Effector memory CD4-positive, alpha-beta T cell (primary cell): ENCODE measurements at places on chromosomes 12 and 14.

DNA sequence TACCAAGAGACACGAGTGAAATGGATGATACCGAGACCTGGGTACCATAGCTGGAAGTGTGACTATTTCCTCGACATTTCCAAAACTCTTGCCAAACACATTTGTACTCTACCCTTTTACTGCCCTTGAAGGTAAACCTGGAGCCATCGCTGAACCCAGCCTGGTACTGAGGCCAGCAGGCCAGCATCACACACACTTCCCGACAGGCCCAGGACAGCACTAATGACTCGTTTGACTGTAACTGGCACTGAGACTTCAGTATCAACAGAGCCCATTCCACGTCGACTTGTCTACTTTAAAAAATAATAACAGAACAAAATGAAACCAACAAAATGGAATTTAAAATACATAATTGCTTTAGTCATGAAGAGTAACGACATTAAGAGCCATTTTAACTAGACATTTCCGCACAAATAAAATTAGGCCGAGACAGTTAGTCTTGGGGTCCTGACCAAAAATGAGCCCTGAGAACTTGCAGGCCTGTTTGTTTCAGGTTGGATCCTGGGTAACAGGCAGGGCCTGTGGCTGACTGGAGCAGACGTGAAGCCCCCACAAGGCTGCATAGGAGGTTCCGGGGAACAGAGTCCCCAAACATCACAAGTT, 94.3 kb downstream of the RIMBP2 start:
- DNase-seq: no peak

DNA sequence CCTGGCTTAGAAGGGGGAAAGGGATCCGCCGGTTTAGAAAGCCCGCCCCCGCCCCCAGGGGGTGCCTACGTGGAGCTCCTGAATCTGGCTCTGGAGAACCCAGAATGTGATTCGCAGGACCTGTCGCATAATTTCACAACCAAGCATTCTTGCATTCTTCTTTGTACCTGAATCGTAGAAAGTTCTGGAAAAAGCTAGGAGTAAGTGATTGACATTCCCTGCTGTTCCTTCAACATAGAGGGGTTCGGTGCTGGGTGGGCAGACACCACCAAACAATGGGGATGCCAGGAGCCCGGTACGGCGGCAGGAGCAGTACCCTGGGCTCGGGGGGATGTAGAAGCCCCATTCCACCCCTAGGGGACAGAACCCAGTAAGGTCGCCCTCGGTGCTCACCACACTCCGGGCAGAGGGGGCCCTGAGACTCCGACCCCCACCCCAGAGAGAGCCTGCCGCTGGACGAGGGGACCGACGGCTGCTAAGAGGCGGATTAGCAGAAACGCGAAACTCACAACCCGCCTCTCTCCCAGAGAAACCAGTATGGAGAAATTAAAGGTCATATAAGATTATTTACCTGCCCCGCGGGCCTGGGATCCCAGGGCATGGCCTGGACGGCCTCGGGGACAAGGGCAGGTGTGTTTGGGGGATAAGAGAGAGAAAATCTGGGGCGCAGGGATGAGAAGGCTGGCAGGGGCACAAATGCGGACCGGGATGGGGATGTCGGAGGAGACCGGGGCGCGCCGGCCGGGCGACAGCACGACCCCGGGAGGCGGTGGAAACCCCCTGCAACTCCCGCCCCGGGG, 520 bp downstream of the CSRP2 start:
- DNase-seq: no peak

DNA sequence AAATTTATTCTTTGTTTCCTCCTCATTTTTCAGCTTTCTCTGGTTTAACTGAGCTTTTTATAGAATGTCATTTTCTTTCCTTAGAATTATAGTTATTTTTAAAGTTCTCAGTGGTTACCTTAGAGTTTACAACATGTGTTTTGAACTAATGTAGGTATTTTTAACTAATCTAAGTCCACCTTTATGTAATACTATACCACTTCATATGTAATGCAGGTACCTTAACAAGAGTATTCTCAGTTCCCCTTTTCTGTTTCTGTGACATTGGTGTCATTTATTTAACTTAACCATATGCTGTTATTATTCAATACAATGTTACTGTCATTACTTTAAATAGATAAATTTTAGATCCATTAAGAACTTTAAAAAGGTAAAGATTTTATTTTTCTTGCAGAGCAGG, 30.3 kb upstream of the KCNC2 start:
- no peak for DNase-seq

DNA sequence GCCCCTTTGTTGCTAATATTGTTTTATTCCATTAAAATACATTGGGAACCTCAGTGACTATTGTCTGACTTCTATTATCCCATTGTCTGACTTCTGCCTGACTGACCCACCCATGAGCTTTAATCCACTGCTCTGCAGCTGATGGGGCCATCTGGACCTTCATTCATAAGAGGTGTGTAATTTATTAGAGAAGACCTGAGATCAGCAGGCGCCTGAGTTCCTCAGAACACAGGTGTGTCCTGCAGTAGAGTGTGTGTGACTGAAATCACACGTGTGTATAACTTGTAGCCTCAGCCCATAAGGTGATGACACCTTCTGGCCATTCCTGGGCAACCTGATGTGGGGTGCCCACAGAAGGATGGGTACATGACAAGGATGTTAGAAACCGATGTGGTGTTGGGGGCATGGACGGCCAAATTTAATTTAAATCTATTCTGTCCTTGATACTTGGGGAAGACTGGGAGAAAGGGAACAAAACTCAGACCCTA, 821.0 kb downstream of the TMEM121 start:
- no peak for DNase-seq

- no peak for DNase-seq
Measured at GRCh38 chr12:109833307-109834189, at the start of gene TRPV4. Gene TRPV4 (minus strand): TSS chr12:109833398. CDS start chr12:109814796, 18,602 bp downstream.

- no peak for DNase-seq
Measured at GRCh38 chr12:24979329-24979728, 30.4 kb upstream of the BCAT1 start.

GRCh38 chr14:89845346-89845745, 109.2 kb downstream of the EFCAB11 start:
- DNase-seq: no peak

- DNase-seq: no peak
Measured at GRCh38 chr12:104966677-104967076, 8.6 kb upstream of the SLC41A2 start.

DNA sequence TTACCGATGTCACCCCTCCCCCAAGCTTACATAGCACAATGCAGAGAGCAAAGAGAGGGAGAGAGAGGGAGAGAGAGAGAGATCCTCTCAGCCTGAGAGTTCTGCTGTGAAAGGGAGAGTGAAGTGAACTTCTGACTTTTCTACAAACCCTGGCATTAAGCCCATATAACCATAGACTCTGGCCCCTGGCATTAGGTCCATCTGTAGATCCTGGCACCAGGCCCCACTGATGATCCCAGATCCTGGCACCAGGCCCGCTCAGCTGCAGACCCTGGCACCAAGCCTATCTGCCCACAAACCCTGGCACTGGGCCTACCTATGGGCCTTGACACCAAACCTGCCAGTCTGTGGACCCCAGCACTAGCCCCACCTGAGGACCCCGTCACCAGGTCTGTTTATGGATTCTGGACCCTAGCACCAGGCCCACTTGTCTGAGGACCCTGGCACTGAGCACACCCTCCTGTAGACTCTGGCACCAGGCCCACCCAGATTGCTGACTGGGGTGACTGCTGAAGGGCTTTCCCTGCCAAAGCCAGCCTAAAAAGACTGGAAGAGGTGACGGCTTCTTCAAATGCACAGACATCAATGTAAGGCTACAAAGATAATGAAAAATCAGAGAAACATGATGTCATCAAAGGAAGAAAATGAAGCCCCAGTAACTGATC, 14.5 kb upstream of the KRT83 start:
- no peak for DNase-seq
